IMR-90 (cell line): ENCODE measurements at places on chromosomes 7 and 10. TPM values are rescaled to one million over a fixed set of nuclear protein-coding genes. Genes with fewer than 3 reads are reported as not detected.

DNA sequence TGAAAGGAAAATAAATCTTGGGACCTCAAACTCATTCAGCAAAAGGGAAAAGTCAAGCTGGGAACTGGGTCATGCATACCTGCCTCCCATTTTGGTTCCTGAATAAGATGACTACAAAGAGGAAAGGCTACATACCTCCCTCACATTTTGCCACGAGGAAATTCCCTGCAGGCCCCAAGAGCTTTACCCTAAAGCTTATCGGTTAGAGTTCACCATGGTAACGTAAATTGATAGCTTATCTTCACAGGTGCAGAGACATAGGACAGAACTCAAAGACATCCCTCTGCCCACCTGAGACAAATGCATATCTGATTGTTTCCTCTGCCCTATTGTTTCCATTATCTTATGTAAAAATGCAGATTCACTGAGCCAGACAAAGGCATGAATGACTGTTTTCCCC is 31.5 kb upstream of the GRB10 start:
- DNase-seq: no peak

DNA sequence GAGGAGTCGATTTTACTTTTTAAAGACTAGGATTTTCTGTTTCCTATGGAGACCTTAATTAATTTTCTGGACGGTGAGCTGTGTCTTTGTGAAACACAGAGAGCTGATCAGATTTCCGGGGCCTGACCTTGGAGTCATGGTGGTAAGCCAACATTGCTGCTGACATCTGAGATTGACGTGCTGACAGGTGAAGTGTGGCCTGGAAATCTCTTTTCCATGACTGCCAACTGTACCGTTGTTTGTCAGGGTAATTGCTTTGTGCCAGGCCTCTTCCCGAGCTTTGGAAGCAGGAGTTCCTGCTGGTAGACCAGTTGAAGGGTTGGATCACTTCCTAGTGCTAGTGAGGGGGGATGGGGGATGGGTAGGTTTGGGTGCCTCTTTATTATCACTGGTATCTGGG is 71.2 kb downstream of the ADRA2A start:
- no peak for DNase-seq

DNA sequence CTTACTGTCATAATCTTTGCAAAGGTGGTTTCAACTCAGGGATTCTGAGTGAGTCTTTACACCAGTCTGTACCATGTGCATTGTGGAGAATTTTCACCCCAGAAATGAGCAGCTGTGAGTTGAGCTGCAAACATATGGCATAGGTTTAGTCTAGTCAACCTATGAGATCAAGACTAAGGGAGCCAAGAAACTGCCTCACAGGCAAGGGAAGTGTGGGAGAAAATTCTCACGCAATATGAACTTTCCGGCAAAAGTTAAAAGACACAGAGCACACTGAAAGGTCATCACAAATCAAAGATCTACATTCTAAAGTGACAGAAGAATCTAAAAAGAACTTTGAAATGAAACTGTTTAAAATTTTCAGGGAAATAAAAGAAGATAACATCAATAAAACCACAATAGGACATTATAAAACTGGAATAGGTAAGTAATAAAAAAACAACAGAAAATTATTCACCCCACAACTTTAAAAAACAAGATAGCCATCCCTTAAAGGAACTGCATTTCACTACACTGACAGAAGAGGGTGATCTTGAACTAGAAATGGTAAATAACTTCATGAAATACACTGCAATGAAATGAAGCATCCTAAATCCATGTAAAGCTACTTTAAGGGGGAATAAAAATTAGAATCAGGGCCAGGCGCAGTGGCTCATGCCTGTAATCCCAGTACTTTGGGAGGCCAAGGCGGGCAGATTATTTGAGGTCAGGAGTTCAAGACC is 63.5 kb downstream of the LGI1 start:
- DNase-seq: peak; percentile 58

The POLL gene
- total RNA-seq: 6.1 and 6.3 TPM in 2 replicates

The GOLGA7B gene
- total RNA-seq: not detected in 2 replicates

The KLF14 gene
- total RNA-seq: not detected in 2 replicates

The EGR2 gene
- total RNA-seq: 0.36 and 0.56 TPM in 2 replicates

The GNAI1 gene
- total RNA-seq: 26.5 and 44.2 TPM in 2 replicates

The TMEM120A gene
- 23.1 and 32.1 TPM in 2 replicates for total RNA-seq
